ENCODE measurements at places on chromosomes 2 and 18. TPM values are rescaled to one million over a fixed set of nuclear protein-coding genes. Genes with fewer than 3 reads are reported as not detected.

CHRNG gene
- not detected for total RNA-seq

UGT1A3 gene
- total RNA-seq = not detected

PLGLB2 gene
- not detected for total RNA-seq

PSTPIP2 gene
- total RNA-seq = 6.0 TPM

COL6A3 gene
- 0.64 TPM for total RNA-seq

REG3G gene
- not detected for total RNA-seq

SERPINB5 gene
- 513 TPM for total RNA-seq

KCNE4 gene
- total RNA-seq = 0.26 TPM

GPR75 gene
- total RNA-seq = 0.79 TPM

CTLA4 gene
- total RNA-seq = not detected

HOXD13 gene
- total RNA-seq = not detected

DNA sequence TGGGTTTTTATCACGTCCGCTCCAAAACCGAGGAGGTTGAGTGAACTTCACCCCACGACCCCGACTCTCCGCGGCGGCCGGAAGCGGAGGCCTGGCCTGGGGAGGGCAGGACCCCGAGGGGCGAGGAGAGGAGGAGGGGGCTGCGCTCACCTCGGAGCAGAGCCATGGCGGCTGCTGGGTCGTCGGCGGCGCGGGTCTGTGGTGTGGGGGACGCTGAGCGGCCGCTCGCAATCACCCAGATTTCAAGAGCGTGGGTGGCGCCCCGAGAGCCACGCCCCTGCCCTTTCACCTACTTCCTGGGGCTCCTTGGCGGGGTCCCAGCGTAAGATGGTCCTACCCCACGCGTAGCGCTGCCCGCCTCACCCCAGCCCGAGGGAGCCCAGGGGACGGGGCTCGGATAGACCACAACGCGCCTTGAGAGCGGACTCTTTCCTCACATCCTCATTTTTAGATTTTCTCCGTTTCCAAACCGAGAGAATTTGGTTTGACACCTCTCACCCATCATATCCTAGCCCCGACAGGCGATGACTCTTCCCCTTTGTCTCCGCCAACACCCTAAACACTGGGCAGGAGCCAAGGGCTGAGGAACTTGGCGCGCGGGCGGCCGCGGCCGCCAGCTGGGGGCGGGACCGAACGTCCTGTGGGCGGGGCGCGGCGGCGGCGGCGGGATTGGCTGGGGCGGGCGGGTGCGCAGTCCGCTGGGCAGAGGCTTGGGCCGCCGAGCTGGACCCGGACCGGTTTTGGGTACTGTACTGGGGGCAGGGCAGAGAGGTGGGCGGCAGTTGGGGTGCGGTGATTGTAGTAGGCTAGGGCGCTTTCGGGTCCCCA is at the start of gene ACAA2:
TSS of gene ACAA2 (minus strand) at position 215 of the 828 bp plus-strand sequence. CDS start at position 166, 49 bp downstream.
- peak; percentile 84 for DNase-seq

DNA sequence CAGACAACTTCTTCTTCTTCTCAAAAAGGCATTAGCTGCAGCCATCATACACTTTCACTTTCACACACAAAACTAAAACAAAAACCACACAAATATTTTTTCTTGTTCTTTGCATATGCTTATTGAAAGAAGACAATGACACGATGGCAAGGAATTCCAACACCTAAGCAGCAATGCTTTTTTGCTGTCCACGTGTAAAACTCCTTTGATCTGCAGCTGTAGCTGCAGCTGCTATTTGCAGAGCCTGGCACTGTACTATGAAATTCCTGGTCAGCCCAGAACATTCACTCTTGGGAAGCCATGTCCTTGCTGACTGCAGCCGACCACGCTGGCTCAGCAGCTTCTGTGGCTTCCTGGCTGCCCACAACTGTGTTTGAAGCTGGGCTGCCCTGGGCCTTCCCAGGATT is 316.2 kb downstream of the CDH2 start:
- DNase-seq = peak; percentile 12

DNA sequence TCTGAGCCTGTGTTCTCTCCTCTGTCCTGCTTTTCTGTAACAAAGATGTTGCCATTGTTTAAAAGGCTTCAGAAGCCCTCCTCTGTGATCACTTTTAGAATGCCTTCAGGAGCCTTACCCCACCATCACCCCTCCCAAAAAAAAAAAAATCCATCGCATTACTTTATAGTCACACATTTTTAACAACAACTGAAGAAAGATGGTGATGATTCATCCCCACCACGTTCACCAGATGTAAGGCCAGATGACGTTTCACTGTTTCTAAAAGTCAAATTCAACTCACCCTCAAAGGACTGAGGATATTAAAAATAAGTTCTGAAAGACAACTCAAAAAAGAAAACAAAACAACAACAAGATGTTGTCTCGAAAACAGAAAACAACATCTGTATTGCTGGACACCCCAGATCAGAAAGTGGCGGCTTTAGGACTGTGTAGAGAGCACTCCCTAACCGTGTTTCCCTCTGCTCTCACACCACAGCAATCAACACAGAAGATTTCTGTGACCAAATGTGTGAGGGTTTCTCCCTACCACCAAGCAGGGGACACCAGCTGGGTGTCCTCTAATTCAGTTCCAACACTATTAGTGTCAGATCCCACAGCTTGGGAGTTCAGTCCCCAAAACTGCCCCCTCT is 61.9 kb upstream of the CREB1 start:
- DNase-seq = peak; percentile 66

DNA sequence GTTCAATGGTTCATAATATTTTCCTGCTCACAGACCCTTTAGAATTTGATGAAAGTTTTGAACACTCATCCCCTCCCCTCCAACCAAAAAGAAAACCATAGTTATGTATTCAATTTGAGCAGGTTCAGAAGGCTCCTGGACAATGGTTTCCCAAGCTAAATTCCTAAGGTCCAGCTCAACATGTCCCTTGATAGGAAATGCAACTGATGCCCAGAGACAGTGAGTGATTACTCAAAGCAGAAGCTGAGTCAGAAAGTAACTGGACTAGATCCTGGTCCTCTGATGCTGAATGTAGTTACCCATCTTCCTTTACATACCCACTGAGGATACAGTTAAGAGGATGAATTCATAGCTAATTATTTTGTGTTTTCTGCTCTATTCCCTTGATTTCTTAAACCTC is 218.9 kb upstream of the NCKAP5 start:
- DNase-seq = peak; percentile 72

DNA sequence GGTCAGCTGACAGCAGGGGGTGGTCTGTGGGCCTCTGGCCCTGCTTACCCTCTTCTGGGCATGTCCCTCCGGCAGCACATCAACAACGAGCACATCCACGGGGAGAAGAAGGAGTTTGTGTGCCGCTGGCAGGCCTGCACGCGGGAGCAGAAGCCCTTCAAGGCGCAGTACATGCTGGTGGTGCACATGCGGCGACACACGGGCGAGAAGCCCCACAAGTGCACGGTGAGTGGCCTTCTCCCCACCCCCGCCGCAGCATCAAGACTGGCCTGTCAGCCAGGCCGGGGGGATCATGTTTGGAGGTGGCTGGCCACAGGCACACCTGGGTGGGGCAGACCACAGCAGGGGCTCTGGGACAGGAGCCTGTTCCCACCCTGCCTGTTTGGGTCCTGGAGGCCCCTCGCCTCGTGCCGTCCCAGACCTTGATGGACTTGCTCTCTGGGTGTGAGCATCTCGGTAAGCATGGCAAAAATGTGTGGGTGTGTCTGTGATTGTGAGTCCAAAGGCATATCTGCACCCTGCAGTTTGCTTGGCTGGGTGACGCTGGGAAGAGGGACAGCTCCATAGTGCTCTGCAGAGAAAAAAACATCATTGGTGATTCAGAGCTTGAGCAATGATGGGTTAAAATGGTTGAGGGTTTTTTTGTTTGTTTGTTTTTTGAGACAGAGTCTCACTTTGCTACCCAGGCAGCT is 242.8 kb downstream of the GLI2 start:
- DNase-seq = peak; percentile 28

DNA sequence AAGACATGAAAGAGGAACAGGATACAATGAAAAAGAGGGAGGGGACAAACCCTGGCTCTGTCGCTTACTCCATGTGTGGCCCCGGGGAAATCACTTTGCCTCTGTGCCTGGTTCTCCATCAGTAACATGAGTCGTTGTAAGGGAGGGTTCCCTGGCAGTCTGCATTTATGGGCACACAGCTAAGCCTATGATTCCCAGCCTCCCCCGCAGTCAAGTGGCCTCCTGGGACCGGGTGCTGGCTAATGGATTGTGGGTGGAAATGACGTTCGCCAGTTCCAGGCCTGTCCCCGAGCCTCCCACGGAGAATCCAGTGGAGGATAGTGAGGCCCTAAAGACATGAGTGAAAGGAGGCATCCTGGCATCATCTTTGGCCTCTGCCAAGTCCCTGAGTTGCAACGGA is 42.7 kb downstream of the SFXN5 start:
- no peak for DNase-seq

- no peak for DNase-seq
Observed at GRCh38 chr18:43393174-43393573, 115.9 kb upstream of the SYT4 start.

GRCh38 chr2:40225670-40226210 is 226.2 kb downstream of the SLC8A1 start:
- DNase-seq = no peak

DNA sequence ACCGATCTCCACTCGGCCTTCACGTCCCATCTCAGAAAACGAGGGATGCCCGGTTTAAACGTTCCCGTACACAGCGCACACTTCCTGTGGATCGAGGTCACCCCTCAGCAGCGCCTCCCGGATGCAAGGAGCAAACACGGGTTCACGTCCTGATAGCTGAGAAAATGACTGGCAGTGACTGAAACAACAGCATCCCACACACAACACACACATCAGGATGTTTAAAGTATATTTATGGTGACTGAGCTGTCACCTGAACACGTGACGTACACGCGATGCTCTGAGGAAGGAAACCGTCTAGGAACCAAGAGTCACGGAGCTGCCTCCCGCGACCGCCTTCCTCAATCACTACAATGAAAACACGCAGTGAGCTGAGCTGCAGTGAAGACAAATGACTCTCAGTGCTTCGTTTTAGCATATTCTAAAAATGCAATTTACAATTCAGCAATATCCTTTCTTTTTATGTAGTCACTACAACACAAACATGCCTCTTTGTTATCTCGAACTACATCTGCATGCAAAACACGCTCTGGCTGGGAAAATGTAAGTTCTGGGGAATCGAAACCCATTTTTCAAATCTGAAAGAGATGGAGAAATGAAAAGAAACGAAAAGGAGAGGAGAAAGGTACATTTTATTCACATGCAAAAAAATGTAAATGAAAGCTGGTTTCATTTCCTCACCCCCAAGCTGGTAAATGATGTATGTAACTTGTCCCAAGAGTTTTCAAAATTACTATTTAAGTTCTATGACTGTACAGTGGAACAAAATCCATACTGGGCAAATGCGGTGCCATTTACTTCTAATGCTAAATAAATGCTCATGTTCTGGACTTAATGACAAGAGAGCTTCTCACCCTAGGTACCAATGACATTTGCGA is 19.8 kb downstream of the HDAC4 start:
- DNase-seq = no peak

DNA sequence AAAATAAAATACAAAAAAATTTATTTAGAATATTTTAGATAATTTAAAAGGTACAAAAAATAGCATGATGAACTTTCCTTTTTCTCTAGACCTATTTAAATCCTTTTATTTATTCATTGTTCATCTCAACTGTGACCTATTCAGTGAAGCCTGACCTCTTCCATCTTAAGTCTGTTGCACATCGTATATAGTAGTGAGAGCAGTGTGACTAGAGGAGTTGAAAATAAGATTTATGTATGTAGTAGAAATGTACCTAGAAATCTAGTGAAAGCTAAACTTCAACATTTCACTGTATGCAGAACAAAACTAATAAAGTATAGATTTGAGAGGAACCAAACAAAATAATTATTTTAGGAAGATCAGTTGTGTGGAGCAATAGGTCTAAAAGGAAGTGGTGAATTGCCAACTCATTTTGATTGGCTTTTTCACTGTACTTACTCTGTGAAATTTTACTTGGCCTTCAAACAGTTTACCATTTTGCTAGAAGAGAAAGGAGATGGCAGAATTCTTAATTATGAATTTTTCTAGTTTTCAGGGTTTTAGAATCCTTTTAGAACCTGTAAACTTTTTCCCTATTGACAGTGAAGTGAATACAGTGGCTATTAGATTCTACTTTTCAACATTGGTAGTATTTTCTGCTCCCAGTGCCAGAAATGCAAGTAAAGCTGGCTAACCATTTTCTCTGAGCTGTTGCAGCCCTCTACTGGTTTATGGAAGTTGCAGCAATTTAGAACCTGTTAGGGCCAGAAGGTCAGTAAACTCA is 11.0 kb downstream of the ANKRD12 start:
- DNase-seq = peak; percentile 77

GRCh38 chr2:171598713-171599319 is 76.5 kb downstream of the CYBRD1 start:
- peak; percentile 70 for DNase-seq

DNA sequence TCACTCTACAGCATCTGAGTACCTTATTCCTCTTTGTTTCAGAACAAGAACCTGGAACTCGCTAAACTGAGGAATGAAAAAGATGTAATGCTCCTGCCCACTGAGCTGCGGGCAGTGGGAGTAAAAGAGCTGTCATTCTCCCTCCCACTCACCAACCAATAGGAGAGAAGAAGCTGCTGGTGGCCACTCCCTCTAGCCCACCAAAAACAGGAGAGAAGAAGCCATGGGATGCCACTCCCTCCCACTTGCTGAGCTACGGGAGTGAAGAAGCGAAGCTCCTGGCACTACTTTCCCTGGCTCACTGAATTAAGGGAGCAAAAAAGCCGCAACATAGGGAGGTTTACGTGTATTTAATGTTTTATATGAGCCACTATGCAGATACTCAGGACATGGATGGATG is 53.7 kb downstream of the RIT2 start:
- no peak for DNase-seq

- DNase-seq = no peak
Observed at GRCh38 chr2:205931388-205931787, 154.6 kb downstream of the INO80D start.

DNA sequence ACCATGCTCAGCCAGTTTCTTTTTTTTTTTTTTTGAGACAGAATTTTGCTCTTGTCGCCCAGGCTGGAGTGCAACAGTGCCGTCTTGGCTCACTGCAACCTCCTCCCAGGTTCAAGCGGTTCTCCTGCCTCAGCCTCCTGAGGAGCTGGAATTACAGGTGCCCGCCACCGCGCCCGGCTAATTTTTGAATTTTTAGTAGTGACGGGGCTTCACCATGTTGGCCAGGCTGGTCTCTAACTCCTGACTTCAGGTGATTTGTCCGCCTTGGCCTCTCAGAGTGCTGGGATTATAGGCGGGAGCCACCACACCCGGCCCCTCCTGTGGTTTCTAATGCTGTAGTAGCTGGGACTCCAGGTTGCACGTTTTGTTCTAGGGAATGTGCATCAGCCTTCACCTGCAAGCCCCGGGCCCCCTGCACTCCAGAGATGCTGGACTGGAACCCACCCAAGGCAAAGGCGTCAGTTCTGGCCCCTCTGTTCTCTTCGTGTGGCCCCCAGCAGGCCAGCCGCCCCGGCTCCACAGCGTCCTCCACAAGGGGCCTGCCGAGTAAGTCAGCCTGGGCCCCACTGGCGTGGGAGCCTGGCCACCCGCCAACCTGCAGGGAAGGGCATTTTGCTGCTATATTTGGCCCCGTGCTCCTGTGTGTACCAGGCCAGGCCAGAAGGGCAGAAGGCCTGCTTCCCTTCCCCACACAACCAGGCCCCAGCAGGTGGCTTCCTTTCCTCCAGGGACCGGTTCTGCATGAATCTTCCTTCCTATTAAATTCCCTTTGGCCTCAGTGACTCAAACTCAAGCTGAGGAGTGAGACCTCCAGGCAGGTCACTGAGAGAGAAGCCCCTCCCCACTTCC is 25.7 kb upstream of the B3GNT7 start:
- no peak for DNase-seq

GRCh38 chr2:149731079-149731478 is 143.5 kb upstream of the MMADHC start:
- no peak for DNase-seq

GRCh38 chr2:39620067-39620466 is 45.6 kb upstream of the TMEM178A start:
- peak; percentile 80 for DNase-seq

- DNase-seq = peak; percentile 58
Observed at GRCh38 chr18:49865401-49865800, 52.1 kb upstream of the ACAA2 start.
